ENCODE measurements at places on chromosomes 2 and 18.

DNA sequence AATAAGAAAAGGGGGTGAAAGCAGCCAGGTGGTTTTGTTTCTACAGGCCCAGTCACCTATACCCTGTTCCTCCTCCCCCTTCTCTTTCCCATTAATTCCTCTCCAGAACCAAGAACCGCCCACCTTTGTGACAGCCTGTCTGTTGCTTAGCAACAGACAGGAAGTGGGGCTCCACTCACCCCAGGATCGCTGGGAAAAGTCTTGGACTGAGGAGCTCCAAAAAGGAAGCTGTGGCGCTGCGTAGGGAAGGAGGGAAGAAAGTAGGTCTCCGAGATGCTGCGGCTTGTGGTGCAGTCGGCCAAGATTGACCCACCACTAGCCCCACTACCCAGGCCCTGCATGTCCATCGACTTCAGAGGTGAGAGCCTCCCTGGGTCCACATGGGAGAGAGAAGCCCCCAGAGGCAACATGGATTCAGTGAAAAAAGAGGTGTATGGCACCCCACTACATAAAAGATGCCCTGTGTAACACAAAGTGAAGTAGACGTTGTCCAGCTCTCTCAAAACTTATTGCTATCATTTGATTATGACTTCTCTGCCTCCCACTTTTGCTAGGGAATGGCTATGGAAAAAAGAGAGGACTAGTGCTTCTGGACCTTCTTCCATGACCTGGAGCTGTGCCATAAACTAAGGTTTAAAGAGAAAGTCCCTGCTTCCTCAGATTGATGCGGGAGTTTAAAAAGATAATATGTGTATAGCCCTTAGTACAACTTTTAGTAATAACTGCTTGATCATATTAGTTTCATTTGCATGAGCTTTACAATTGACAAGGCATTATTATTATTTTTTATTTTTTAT lies at the start of gene FER1L5:
TSS of gene FER1L5 (plus strand) at position 201 of the 797 bp plus-strand sequence. CDS start at position 274, 73 bp downstream.
- no peak for DNase-seq

DNA sequence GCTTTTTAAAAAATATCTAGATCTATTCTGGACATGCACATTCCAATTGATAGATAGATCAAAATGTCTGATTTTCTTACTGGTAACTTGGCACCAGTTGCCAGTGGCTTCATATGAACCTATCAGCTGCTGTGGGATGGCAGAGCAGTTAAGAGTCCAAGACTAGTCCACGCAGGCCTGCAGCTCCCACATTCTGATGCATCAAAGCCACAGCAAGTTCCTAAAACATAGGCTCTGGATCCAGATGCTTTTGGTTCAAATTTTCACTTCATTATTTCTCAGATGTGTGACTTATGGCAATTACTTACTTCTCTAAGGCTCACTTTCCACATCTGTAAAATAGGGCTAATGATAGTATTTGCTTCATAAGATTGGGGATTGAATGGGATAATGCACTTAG lies 48.0 kb upstream of the CYP1B1 start:
- DNase-seq = no peak

DNA sequence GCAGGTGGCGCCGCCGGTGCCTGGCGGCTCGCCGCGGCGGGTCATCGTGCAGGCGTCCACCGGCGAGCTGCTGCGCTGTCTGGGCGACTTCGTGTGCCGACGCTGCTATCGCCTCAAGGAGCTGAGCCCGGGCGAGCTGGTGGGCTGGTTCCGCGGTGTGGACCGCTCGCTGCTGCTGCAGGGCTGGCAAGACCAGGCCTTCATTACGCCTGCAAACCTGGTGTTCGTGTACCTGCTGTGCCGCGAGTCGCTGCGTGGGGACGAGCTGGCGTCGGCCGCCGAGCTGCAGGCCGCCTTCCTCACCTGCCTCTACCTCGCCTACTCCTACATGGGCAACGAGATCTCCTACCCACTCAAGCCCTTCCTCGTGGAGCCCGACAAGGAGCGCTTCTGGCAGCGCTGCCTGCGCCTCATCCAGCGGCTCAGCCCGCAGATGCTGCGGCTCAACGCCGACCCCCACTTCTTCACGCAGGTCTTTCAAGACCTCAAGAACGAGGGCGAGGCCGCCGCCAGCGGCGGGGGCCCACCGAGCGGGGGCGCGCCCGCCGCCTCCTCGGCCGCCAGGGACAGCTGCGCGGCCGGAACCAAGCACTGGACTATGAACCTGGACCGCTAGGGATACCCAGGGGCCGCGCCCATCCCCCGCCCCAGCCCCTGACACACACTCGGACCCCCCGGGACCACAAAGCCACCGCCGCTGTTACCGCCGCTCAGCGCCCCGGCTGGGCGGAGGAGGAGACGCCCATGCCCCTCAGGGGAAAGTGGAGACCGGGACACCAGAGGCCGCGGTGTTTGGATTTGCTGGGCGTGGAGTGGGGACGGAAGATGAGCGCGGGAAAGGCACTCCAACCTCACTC lies 1.1 kb downstream of the CDK5R2 start:
- DNase-seq = no peak

GRCh38 chr2:180823546-180824141 lies 156.8 kb upstream of the UBE2E3 start:
- DNase-seq = no peak

DNA sequence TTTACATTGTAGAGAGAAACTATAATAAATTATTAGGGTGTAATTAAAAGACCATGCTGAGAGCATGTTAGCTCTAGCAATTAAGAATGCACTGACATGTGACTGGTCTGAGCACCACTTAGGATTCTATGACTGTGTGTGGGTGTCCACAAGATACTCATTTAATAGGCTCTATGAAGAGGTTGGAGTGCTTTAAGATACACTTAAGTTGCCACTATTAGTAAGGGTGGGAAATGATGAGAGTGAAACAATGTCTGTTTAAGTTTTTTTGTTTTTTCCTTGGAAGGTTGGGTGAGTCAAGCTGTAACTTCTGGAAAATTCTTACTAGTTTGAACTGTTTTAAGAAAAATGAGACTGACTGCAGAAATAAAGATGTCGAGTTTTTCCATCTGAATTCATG lies 1.8 kb upstream of the FAP start:
- DNase-seq = no peak

GRCh38 chr18:26233208-26233607 lies 7.0 kb downstream of the TAF4B start:
- DNase-seq = no peak

DNA sequence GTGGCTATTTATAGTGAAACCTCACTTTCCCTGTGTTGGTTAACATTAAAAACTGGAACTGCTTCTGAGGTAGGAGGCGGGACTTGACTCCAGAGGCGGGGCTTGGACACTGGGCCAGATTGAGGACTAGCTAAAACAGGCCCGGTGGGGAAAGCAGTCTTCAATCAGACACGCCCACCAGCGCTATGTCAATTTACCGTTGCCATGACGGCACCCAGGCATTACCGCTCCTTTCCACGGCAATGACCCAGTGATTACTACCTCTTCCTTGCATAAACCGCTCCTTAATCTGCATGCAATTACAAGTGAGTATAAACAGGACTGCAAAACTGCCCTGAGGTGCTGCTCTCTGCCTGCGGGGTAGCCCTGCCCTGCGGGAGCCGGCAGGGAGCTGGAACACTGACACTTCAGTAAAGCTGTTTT lies 35.3 kb downstream of the LRRFIP1 start:
- no peak for DNase-seq

GRCh38 chr2:11017921-11018320 lies 106.2 kb downstream of the KCNF1 start:
- no peak for DNase-seq

DNA sequence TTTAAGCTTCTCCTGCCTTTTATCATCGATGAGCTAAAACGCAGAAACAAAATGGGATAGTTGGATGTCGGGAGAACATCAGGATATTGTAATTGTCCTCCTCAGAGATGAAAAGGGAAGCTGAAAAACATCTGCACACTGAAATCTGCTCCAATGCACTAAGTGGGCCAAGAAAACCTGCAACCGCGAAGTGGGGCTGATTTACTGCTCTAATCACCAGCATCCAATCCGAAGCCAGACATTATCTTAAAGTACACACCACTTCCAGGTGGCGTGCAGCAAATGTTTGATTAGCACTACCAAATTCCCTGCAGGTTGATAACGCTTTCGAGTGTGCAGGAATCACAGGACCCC lies 230.3 kb upstream of the SLC14A2 start:
- no peak for DNase-seq

GRCh38 chr2:203097735-203098134 lies 83.1 kb downstream of the NBEAL1 start:
- no peak for DNase-seq

GRCh38 chr2:218826791-218827190 lies 4.8 kb downstream of the PRKAG3 start:
- DNase-seq = peak; percentile 87

DNA sequence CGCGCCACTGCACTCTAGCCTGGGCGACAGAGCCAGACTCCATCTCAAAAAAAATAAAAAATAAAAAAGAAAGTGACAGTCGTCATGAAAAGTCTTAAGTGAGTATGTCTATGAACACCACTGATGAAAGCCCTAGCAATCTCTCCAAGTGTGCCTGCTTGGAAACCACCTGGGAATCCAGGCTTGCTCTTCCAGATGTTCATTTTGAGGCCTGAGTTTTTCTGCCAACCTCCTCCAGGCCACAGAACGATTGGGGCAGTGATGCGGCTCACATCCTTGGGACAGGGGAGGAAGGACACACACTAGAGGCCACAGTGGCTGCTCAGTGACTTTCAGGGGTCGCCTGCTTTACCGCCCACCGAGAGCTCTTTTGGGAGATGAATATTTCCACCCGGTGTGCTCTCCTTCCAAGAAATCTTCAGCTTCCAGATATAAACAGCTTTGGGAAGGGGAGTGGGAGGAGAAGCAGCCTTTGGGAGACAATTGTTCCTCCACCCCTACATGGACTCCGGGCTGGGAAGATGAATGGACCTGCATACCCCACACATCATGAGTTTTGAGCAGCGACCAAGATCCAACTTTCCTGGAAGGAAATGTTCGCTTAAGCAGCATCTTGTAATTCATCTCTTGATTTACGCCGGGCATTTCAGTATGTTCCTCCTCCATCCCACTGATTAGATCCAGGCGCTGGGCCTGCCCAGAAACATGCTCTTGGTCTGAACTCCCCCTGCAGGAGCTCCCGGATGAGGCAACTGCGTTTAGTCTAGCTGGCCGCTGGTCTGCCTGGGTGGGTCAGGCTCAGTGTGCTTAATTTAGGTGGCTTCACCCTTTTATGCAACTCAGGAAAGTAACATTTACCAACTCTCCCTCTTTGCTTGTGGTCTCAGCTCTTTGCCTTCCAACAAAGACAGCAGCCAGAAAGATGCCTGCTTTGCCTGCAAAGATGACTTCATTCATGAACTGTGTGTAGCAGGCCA lies 6.2 kb upstream of the ARMC9 start:
- DNase-seq = no peak

DNA sequence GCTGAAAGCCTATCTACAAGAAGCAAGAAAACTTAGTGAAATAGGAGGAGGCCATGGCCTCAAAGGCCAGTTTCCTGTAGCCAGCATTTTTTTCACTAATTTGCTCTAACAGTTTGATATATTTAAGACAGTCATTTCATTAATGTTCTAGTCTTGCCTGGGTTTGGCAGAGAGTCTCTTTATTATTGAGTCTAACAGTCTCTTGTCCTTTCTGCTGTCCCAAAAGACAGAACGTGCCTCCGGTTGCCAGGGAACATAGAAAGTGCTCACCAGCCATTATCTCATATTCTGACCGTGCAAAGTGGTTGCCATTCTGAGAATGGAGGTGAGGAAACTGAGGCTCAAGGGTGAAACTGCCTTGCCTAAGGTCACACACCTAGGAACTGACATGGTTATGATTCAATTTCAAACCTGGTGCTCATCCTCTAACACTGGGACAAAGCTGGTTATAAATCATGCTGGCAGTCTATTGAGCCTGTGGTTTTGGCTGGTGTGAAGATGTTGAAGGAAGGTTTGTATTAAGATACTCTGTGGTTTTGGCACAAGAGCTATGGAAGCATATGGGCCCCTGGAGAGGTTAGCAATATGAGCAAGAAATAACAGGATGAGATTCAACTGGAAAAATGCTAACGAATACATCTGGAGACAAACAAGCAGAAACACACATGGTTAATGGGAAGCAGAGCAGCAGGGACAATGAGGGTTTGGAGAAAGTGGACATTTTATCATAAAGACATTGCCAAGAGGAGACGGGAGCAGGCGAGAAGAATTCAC lies 903.3 kb upstream of the KLHL29 start:
- no peak for DNase-seq

DNA sequence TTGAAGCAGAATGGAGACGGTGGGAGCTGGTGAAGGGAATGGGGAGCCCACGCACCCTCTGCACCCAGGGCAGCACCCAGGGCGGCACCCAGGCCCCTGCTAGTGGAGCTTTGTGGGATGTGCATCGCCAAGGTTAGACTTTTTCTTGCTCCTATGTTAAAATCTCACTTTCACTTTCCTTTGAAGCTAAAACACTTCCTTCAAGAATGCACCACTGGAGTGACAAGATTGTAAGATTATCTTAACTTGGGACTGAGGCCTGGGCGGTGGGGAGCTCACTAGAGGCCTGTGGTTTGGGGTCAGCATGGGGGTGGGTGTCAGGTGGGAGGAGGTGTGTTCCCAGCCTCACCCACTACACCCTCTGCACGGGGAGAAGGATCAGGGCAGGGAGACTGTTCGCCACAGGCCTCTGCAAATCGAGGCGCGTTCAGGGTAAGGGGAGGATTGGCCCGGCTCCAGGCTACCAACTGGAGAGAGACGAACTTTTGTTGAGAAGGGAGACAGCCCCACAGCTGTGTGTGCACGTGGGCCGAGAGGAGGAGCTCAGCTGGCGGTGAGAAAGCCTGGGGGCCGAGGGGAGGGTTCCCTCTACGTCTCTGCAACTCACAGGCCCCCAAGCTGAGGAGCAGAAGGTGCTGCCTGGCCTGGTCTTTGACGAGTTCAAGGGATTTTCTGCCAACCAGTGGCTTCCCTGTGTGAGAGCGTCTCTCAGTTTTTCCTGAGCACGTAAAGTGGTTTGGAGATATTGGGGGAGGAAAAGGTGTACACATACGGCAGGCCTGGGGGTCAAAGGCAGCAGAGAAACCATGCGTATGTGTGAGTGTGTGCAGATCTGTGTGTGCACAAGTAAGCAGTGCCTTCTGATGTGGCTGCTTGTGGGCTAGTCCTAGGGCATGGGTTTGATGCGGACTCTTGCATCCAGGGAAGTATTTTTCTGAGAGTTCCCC lies 147.7 kb downstream of the KLHL29 start:
- DNase-seq = no peak

- DNase-seq = no peak
Observed at GRCh38 chr2:185583058-185583816, 155.4 kb upstream of the FSIP2 start.

DNA sequence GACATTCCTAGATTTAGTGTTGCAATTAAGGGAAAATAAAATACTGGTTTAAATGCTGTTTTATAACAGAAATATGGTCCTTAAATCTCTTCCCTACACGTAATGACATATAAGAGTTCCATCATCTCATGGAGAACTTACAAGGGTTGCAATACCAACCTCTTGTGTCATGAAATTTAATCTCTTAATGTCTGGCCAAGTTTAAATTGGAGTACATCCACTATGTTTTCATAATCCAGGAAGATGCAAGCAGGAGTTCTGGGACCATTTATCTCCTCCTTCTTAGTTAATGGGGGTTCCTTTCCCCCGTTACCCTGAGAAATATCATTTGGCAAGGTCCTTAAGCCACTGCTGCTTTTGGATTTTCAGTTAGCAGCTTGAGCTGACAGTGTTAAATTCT lies 126.0 kb upstream of the ACVR2A start:
- no peak for DNase-seq

GRCh38 chr2:54040685-54041084 lies 69.9 kb upstream of the PSME4 start:
- no peak for DNase-seq

Measured in mesenteric fat pad (tissue), 1 donor.